ENCODE measurements at places on chromosomes 5 and 9.
A peak's percentile ranks its signal among the peaks of the same experiment; 100 is the strongest.

DNA sequence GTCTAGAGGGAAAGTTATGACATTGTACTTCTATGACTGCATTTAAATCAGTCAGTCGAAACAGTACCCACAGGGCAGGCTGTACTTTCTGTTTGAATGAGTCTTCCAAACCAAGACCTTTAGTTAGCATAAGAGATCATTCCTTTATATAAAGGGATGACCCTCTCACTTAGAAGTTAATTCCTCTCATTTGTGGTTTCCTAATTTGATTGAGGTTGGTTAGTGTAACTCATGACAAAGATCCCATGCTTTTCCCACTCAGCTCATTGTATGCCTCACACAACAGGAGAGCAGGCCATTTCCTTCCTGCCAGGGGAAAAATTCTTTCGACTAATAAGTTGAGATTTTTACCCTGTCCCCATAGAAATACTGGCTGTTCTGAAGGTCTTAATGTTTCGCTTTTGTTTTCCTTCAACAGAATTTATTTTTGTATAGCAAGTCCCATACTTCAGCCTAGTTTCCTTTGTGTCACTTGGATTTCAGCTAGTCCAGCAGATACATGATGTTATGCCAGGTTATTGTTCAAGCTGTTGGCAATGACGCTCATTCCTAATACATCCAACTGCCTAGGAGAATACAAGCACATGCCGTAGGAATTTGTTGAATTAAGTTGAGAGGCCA, 500.7 kb downstream of the SPATA31D1 start:
- DNase-seq: no peak

GRCh38 chr9:123940721-123941523, 11.0 kb upstream of the DENND1A start:
- no peak for DNase-seq

DNA sequence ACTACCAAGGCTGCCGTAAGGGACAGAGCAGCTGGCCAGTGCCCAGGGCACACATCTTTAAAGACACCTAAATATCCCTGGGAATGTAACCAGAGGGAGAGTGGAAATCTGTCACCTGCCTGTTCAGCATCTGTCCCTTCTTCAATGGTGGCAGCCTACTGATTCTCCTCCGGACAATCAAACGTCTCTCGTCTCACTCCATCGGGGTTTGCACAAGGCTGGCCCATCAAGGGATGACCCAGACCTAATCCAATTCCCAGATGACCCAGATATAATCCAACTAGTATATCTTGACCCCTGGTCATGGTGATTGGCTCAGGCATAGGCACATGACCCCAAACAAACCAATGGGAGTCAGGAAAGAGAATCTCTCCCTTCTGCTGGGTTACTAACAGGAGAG, 93.5 kb downstream of the HRH2 start:
- DNase-seq: no peak

GRCh38 chr5:24365406-24365805, 279.4 kb downstream of the CDH10 start:
- DNase-seq: no peak

GRCh38 chr9:17521100-17521855, 57.6 kb upstream of the SH3GL2 start:
- DNase-seq: no peak

- no peak for DNase-seq
Observed at GRCh38 chr9:89922099-89922498, 317.3 kb downstream of the GADD45G start.

GRCh38 chr5:33789567-33789957, 102.2 kb downstream of the ADAMTS12 start:
- no peak for DNase-seq

- DNase-seq: no peak
Observed at GRCh38 chr5:154485096-154485491, 7.1 kb upstream of the HAND1 start.

GRCh38 chr9:133991964-133992779, at the start of gene VAV2:
VAV2 (minus strand) TSS chr9:133992324; CDS start chr9:133992278, 46 bp downstream.
- DNase-seq: peak; percentile 1

DNA sequence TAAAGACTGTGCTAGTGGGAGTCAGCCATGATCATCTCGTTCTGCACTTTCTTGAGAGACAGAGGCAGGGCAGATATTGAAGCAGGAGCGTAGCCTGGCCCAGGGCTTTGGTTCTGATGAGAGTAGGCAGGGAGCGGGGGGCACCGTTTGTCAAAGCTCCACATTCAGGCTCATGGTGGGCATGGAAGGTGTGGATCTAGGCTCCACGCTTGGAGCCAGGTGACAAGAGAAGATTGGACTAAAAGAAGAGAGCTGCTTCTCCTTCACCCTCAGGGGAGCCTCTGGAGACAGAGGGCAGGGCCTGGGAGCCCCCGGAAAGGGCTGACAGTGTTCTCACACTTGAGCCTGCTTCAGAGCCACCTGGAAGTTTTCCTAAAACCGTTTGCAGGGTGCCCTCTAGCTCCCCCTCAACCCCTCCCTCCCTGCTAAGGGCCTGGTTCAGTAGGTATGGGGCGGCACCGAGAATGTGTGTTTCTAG, 24.7 kb upstream of the FCN2 start:
- DNase-seq: no peak

- DNase-seq: no peak
Observed at GRCh38 chr5:133367071-133367786, 245.1 kb downstream of the FSTL4 start.

GRCh38 chr9:98520221-98520960, 188.3 kb downstream of the GABBR2 start:
- no peak for DNase-seq

DNA sequence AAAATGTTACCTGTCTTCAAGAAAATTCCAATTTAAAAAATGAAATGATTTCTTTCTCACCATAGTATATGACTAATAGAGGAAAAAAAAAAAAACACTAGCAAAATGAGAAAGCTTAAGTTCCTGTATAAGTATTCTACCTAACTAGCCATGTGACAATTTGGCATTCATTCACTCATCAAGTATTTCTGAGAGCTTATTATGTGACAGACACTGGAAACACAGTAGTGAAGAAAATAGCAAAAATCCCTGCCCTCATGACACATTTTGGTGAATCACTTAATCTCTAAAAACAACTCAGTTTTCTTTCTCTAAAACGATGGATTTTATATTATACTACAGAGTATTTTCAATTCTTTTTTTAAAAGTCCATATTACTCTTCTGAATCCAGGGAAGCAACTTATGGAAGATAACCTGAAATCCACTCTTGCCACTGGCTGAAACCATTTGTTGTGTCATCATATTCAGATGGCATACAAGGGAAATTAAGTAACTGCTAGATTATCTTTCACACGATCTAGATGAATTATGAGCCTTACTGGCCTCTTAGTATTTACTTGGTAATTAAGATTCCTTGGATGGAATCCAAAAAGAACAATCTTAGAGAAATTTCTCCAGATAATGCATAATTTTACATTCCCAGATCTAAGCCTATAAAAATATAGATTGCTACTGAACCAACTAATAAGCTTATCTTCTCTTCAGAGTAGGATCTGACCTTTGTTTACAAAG, 5.5 kb downstream of the PTBP3 start:
- DNase-seq: no peak

- no peak for DNase-seq
Observed at GRCh38 chr9:1049641-1050040, 516 bp upstream of the DMRT2 start.

DNA sequence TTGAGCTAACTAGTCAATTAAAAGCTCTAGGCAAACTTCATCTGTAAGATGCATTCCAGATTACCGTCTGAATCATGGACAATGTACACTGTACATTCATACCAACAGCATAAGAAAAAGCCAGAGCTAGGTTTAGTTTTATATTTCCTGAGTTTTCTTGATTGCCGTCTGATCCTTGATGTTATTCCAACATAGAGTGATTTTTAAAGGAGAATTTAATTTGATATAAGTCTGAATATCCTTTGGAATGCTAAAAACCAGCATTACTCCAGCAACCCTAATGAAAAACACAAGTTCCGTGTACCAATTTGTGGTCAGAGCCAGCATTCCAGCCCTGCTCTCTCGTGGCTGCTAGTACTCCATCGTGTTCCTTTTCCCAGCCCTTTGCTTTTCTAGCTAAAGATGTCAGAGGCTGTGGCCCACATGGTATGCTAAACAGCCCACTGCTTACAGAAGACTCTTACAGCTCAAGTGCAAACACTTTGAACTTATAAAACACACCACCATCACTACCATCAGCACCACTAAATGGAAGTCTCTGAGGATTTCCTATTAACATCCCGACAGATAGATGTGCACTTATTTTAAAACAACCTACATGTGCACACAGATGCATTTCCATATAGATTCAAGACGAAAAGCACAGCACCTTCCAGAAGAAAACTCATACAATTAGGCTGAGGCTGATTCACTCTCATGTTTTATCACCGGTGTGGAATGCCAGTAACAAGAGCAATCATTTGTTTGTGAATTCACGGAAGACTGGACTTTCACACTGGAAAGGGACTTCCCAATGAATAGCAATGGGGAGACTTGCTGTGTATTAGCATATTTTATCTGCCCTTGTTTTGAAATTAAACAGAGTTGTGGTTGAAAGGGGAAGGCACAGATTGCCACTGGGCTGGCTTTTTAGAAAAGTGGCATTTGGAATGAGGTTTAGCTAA, 246.9 kb upstream of the GAS1 start:
- DNase-seq: no peak

DNA sequence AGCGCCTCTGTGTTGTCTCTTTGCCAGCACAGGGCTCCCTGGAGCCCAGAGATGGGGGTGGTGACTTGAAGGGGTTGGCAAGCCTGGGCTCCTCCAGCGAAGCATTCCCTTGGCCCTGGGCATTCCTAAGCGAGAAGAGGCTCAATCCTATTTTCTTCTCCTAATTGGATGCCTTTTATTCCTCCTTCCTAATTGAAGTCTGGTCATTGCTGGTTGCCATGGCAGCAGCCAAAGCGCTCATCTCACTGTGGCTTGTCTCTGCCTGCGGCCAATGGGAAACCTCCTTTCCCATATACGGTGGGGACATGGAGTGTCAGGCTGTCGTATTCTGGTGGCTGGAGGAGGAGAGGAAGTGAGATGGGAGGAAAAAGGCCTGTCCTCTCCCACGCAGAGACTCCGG, 52.3 kb upstream of the RARS1 start:
- no peak for DNase-seq

DNA sequence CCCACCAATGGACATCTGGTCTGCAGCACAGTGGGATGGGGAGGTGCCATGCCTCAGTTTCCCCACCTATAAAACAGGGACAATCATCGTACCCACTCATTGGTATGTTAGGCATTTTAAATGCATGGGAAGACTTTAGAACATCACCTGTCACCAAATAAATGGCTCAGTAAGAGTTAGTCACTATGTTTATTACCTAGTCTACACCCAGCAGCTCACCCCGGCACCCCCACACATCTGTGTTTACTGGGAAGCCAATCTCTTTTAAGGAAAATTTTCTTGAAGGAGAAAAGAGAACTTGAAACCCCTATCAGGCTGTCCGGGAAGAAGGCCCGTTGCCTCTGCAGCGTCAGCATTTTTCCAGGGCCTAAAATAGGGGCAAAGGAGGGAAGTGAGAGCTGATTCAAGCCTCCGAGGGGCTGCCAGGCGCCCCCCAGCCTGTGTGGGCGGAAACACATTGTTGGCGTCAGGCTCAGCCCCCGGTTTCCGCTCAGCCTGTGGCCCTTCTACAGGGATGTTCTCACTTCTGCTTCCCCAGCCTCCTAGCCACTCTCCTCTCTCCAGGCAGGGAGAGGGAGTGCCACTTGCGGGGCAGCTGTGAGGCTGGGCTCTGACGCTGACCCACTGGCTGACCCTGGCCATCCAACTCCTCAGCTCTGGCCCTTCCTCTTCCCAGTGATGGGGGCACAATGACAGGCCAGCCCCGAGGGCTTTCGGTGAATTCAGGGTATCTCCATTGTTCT, 4.6 kb downstream of the CSF1R start:
- DNase-seq: no peak

GRCh38 chr5:96381526-96381925, 51.5 kb downstream of the PCSK1 start:
- DNase-seq: no peak

DNA sequence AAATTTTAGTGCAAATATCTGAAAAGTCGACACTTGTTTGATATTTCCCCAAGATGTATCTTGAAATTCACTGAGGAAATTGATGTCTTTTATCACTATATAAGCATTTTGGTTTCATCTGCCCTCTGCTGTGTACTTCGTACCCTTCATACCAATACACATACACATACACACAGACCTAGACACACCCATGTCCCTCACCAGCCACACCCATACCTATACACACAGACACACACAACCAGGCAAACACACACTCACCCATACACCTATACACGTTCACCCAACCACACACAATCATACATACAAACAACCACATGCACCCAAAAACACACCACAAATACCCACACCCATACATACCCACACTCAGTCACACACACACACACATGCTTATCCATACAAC, 367.8 kb downstream of the HINT1 start:
- DNase-seq: no peak

- DNase-seq: no peak
Observed at GRCh38 chr5:6717687-6718086, 4.5 kb downstream of the TENT4A start.

DNA sequence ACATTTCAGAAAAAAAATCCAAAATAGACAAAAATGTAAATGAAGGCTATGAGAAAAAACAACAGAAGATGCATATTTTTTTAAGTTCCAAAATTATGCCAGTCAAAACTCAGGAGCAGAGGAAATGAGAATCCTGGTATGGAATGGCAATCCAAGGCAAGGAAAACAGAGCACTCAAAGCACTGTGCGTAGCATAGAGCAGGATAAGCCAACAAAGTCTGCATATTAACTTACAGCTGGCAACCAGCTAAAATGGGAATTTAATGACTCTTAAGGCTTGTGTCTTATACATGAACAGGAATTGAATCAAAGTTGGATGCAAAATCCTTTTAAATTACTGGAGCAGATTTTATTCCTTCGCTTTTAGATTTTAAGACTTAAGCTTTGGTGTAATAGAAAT, 203.5 kb upstream of the DAPK1 start:
- DNase-seq: no peak

DNA sequence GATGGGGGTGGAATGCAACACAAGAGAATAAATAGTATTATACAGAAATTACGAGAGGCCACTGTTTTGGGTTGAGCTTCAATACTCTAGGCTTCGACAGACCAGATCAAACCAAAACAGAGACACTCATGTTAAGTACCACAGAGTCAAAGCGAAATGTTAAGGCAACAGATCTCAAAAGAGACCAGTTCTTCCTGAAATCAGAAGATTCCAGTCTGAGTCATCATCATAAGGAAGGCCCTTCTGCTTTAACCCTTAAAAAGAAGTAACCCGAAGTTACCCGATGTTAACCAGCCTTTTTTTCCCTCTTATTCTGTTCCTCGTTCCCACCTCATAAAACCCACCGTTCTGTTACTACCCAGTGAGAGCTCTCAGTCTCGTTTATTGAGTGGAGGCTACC, 75.9 kb downstream of the SFXN1 start:
- DNase-seq: no peak

All from activated T-helper 1 cell treated with Interleukin-2 at 50 U/mL for 16 hours (primary cell).